ENCODE measurements at places on chromosomes 5 and 9. TPM values are rescaled to one million over a fixed set of nuclear protein-coding genes. Genes with fewer than 3 reads are reported as not detected.

The OGN gene
- not detected for total RNA-seq

The SHOC1 gene
- total RNA-seq, result 0.09 TPM

The LCN1 gene
- total RNA-seq, result not detected

The SLC34A1 gene
- total RNA-seq, result not detected

The PCDHGB6 gene
- 1.4 TPM for total RNA-seq

The ADGRV1 gene
- not detected for total RNA-seq

The PCDHB15 gene
- total RNA-seq, result 0.91 TPM

The SLC6A3 gene
- not detected for total RNA-seq

- peaks cover 21% of the 10 kb centered on the region for H3K27me3 ChIP-seq
- H3K4me1 ChIP-seq, result peaks cover 12% of the 10 kb centered on the region
- no peak overlapping the region for H3K4me3 ChIP-seq
- DNase-seq, result peak; percentile 55
- no peaks in the 10 kb centered on the region for H3K36me3 ChIP-seq
- H3K27ac ChIP-seq, result no peak overlapping the region
Measured at GRCh38 chr5:151123897-151124751, 33.5 kb downstream of the ANXA6 start.

GRCh38 chr9:70020217-70020616 is 23.4 kb upstream of the MAMDC2 start:
- H3K4me1 ChIP-seq, result peaks cover 13% of the 10 kb centered on the region
- H3K27me3 ChIP-seq, result no peaks in the 10 kb centered on the region
- DNase-seq, result peak; percentile 58
- H3K4me3 ChIP-seq, result no peak overlapping the region
- H3K27ac ChIP-seq, result peak overlapping the region; percentile 46

DNA sequence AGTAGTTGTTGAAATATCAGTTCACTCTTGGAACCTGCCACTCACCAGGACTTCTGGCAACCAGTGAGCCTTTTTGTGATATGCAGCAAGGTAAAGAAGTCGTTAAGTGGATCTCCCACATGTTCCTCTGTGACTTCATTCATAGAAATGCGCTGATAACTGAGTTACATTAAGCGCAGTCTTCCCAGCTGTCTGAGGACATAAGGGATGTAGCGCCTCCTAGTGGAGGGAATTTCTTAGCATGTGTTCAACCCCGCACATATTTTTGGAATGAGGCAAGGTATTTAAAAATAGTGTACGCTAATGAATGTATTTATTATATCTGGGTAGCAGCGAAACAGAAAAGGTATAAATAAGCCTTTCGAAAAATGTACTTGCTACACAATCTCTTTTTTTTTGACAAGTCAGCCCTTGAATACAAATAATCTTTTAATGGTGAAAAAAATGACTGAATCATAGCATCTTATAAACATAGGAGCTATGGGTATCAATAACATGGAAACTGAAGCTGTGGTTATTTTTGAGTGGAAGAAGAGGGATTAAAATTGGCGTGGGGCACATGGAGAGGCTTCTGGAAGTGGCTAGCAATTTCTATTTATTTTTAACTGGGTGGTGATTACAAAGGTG is 38.0 kb downstream of the PALM2AKAP2 start:
- DNase-seq, result peak; percentile 91
- H3K27ac ChIP-seq, result no peak overlapping the region
- H3K36me3 ChIP-seq, result no peaks in the 10 kb centered on the region
- no peak overlapping the region for H3K4me3 ChIP-seq
- no peaks in the 10 kb centered on the region for H3K27me3 ChIP-seq

DNA sequence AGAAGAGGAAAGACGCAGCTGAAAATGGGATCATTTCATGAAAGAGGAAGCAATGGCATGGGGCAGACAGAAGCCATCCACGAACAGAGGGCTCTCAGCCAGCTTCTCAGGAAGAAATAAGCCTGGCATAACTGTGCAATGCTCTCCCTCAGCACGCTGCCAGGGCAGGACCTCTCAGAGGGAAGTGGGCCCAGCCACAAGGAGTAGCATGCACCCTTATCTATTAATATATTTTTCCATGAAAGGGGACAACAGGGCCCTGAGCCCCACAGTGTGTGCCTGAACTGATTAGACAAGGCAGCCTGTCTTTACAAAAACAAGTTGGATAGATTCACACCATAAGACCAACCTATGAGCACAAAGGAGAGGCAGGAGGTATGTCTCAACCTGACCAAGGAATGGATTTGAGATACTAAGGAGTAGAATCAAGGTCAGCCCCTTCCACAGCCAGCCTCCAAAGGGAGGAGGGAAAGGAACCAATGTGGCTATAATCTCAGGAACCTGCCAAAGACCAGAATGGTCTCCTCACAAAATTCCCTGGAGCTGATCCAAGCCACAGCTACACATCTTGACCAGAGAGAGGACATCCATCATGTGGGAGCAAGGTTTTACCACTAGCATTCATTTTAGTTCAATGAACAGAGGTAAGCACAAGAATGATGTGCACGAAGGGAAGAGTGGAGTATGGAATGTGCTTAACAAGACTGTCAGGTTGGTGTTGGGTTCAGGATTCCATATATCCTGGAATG is 154.8 kb downstream of the SIL1 start:
- no peak overlapping the region for H3K27ac ChIP-seq
- H3K4me1 ChIP-seq, result no peaks in the 10 kb centered on the region
- no peaks in the 10 kb centered on the region for H3K27me3 ChIP-seq

- no peaks in the 10 kb centered on the region for H3K4me1 ChIP-seq
- no peak overlapping the region for H3K4me3 ChIP-seq
- no peak overlapping the region for H3K27ac ChIP-seq
- DNase-seq, result no peak
Measured at GRCh38 chr5:77300451-77300850, 90.0 kb downstream of the PDE8B start.

DNA sequence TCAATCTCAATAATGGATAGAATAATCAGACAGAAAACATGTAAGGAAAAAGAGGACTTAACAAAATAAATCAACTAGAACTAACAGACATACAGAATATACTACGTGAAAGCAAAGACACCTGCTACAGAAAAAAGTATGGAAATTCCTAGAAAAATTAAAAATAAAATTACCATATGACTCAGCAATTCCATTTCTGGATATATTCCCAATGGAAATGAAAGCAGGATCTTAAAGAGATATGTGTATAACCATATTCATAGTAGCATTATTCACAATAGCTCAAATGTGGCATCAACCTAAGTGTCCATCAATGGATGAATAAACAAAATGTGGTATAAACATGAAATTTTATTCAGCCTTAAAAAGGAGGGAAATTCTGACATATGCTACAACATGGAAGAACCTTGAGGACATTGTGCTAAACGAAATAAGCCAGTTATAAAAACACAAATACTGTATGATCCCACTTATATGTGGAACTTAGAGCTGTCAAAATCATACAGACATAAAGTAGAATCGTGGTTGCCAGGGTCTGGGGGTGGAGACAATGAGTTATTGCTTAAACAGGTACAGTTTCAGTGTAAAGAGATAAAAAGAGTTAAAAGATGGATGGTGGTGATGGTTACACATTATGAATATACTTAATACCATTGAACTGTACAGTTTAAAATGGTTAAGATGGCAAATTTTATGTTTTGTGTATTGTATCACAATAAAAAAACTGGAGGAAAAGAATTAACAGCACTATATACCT is 6.9 kb downstream of the PLAA start:
- DNase-seq, result no peak
- H3K27ac ChIP-seq, result no peak overlapping the region
- peaks cover 30% of the 10 kb centered on the region for H3K4me1 ChIP-seq
- peaks cover 9% of the 10 kb centered on the region for H3K36me3 ChIP-seq

DNA sequence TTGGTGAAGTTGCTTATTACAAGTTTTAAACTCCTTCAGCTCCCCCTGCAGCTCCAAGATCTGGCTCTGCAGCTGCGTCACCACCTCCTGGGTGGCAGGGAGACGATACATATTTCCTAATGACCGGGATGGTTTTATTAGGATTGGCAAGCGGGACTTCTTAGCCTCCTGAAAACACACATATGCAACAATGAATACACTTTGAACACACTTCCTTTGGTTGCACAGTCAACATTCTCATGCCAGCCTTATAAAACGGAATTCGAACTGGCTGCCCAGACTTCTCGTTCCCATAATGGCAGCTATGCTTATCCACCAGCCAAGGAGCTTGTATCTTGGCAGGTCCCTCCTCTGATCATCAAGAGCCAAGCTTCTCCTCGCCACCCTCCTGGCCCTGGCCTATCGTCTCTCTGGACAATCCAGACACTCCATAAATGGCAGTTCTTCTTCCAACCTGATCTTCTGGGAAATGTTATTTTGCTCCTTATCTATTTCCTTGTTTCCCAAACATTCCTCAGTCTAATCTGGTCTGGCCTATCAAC is 131.9 kb downstream of the CDK5RAP2 start:
- DNase-seq, result no peak
- H3K27me3 ChIP-seq, result no peaks in the 10 kb centered on the region
- peaks cover 19% of the 10 kb centered on the region for H3K36me3 ChIP-seq
- no peak overlapping the region for H3K4me3 ChIP-seq
- H3K27ac ChIP-seq, result no peak overlapping the region

DNA sequence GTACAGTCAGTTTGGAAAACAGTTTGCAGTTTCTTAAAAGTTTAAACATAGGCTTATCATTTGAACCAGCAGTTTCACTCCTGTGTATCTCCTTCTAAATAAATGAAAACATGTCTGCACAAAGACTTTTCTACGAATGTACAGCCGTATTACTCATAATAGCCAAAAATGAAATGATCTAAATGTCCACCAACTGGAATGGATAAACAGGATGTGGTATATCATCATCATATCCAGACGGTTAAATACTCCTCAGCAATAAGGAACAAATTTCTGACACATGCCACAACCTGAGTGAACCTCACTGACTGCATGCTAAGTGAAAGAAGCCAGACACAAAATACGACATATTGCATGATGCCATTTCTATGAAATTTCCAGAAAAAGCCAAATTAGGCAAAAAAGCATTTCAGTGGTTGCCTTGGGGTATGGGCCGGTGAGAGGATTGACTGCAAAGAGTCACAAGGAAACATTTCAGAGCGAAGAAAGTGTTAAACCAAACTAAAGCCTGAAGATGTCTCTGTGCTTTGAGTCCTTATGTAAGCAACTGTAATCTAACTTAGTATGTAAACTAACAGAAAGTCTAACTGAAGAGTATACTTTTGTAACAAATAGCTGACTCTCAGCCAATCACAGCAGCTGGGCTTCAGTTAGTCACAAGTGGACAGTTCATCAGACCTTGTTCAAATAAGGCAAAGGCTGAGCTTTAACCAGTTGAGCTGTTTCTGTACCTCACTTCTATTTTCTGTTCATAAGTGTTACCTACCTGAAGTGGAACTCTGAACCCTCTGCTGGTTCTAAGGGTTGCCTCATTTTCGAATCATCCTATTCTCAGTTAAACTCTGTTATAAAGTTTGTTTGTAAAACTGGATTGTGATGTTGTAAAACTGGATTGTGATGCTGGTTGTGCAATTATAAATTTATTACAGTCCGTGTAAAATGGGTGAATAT is 65.2 kb downstream of the TRIO start:
- H3K4me1 ChIP-seq, result peaks cover 56% of the 10 kb centered on the region
- H3K4me3 ChIP-seq, result peak overlapping the region; percentile 55
- H3K36me3 ChIP-seq, result peaks cover 7% of the 10 kb centered on the region
- peak overlapping the region; percentile 89 for H3K27ac ChIP-seq
- no peaks in the 10 kb centered on the region for H3K27me3 ChIP-seq

Measured in MCF 10A (cell line).